ENCODE measurements at places on chromosomes 3 and 15.

DNA sequence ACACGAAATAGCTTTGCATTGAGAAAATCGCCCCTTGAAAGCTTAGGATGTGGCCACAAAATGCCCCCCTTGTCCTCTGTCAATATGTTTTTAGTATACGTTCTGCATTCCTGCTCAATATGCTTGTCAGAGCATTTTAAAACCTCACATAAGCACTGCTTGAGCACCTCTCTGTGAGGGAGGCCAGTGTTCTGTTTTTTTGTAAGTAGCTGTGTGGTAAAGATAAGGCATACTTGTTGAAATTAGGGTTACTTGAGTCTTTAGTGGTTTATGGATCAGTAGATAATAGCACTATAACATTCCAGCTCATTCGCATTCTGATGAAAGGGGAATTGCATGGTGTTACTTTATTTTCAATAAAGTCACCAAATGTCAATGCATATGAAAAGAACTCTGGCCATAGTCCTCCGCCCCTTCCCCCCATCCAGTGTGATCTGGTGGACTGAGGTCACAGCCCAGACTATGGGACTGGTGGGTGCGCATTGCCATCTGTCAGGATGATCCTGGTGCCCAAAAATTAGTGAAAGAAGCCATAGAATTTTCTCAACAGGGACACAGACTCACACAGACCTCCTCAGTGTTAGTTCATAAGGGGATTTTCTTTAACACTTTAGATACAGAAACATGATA is 33.1 kb downstream of the IL1RAP start:
- no peak for DNase-seq

DNA sequence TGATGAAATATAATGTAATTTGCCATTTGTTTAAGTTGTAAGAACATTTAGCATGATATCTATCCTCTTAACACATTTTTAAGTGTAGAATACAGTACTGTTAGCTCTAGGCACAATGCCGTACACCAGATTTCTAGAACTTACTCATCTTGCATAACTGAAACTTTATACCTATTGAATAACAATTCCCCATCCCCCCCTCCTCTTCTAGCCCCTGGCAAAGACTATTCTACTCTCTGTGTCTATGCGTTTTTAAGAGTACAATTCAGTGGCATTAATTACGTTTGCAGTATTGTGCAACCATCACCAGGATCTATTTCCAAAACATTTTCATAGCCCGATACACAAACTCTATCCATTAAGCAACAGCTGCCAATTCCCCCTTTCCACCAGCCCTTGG is 261.7 kb downstream of the PLOD2 start:
- no peak for DNase-seq

DNA sequence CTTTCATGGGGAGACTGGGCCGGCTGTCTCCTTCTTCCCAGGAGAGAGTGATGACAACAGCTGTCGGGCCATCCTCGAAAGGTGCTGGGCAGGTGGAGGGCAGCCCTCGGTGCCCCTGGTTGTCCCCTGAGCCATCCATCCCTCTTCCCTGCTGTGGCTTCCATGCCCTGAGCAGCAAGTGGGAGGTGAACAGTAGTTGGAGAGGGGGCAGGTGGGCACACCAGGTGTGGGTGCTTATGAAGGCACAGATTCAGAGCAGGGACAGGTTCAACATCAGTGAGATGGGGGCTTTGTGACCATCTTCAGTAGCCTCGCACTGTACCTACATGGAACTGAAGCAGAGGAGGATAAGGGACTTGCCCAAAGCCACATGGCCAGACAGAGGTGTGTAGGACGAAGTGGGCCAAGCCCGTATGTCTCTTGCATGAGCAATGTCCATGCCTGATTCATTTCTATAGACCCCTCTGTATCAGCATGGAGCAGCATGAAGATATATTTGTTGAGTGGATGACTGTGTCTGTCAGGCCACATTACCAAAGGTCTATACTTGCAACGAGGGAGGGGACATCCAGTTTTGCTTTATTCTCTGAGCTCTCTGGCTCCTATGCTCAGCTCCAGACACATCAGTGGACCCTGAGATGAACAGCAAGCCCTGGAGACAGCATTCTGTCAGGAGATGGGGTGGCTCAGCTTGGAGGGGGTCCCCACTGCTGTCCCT is 107.8 kb downstream of the FBLN2 start:
- DNase-seq: no peak

DNA sequence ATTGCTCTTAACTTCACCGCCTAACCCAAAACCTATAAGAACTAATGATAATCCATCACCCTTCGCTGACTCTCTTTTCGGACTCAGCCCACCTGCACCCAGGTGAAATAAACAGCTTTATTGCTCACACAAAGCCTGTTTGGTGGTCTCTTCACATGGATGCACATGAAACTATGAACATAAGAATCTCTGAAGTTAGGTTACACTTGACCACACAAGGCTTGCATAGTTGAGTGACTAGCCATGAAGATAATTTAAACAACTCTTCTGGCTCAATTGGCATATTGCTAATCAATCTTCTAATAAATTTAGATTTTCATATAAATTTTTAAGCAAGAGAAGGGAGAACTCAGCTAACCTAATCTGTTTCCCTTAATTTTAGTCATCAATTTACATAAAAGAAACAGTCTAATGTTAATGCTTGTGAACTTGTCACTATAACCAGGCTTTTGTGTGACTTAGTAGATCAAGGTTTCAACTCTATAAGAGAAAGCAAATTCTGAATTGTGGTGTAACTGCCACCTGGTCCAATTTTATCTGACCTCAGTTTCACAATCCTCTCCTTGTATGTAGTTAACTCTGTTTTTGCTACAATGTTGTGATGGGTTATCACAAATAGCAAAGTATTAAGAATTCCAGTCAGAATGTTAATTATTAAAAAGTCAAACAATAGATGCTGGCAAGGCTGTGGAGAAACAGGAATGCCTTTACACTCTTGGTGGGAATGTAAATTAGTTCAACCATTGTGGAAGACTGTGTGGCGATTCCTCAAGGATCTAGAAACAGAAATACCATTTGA is 82.0 kb downstream of the HHLA2 start:
- DNase-seq: no peak

GRCh38 chr3:71149959-71150954 is 433.3 kb downstream of the FOXP1 start:
- no peak for DNase-seq

GRCh38 chr15:85329561-85330422 is 50.6 kb upstream of the AKAP13 start:
- no peak for DNase-seq

DNA sequence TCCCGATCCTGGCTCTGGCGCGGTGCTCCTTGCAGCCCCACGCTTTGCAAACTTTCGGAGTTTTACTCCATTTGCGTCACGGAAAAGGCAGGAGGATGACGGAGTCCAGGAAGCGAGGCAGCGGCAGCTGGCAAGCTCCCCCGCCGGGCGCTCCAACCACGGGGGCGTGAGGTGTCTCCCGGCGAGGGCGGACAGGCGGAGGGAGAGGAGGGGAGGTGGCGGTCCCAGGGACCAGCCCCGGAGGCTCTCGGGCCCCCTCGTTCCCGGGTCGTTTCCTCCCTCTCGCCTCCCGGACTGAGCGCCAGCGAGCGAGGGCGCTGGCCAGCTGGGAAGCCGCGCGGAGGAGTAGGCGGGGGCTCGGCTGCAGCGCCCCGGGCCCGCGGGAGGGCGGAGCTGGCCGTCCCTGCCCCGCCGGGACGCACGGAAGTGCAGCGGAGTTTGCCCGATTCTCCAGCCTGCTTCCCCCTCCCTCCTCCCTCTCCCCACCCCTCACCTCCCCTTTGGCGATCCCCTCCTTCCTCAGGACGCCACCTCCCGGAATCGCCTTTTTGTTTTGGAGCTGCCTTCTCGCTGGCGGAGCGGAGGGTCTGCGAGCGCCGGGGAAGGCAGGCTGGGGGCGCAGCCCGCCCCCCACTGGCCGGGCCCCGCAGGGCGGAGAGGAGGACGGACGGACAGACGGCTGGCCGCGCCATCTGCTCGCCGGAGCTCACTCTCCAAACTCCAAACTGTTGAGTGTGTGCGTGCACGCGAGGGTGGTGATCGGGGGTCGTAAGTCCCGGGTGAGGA is at the start of gene SNX33:
Gene SNX33 (plus strand): TSS at position 543 of the 786 bp plus-strand sequence. CDS start 1,191 bp downstream, outside the sequence.
- peak; percentile 63 for DNase-seq

DNA sequence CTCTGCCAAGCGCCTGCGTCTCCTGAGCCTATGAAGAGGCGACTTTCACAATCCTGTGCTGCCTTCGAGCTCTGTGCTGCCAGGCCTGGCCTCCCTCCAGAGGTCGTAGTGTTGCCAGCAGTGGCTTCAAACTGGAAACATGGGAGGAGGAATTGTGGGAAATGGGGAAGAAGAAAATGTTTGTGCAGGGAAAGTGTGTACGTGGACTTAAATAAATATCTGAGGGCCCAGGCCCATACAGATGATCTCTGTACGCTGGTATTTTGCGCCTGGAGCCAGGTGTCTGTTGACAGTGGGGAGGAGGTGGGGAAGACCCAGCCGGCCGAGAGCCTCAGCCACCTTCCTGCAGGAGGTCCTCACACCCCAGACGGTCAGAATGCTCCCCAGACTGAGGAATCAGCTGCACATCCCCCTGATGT is 44.6 kb downstream of the ZBTB38 start:
- peak; percentile 26 for DNase-seq

GRCh38 chr3:42753757-42754156 is 19.3 kb downstream of the CCDC13 start:
- DNase-seq: no peak

DNA sequence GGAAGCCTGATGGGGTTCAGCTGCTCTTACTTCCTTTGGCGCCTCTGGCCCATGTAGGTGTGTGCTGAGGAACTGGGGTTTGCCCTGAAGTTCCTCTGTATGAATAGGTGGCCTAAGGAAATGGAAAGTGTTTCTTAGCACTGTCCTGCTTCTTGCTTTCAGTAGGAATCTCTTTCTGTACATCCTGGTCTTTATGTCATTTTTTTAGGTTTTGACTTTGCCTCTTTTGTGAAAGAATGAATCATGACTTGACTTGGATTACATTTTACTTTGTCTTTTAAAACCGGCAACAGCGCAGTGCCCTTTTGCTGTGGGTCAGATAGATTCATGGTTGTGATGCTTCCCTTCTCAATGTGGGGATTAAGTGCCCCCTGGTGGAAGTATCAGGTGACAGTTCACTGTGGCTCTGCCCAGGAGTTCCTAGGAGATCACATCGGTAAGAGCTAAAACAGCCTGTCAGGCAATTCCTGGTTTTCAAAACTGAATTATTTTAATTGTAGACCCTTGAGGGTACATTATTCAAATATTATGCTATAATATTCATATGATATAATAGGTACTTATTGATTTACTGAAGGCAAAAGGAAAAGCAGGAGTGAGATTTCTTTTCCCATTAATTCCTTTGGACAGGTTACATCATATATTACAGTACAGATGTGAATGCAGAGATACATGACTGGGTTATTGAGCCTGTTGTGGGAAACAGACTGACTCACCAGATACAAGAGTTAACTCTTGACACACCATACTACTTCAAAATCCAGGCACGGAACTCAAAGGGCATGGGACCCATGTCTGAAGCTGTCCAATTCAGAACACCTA is 95.4 kb downstream of the HCN4 start:
- DNase-seq: no peak

DNA sequence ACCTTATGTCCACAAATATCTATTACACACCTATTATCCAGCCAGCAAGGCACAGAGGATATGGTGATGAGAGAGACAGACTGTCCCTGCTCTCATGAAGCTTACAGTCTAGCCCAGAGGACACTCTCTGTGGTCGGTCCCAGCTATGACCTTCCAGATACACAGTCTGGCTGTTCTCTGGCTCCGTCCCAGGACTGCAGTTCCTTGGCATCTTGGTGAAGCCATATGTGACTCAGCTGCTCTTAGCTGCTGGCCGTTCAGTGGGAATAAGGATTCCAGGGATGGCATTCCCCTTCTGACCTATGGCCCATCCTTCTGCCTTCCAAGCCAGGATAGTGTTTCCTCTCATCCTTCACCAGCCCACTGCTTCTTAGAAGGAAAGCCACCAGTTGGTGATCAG is 30.8 kb downstream of the MEX3B start:
- DNase-seq: no peak

GRCh38 chr15:47588958-47589357 is 128.3 kb upstream of the SEMA6D start:
- DNase-seq: no peak

All from GOT3 (cell line).